Stimulated activated CD8-positive, alpha-beta memory T cell treated with anti-CD3 and anti-CD28 coated beads, Interleukin-4, amount 100 ng/mL, for 1 hour (primary cell): ENCODE measurements at places on chromosomes 3 and 15.
A peak's percentile ranks its signal among the peaks of the same experiment; 100 is the strongest.

DNA sequence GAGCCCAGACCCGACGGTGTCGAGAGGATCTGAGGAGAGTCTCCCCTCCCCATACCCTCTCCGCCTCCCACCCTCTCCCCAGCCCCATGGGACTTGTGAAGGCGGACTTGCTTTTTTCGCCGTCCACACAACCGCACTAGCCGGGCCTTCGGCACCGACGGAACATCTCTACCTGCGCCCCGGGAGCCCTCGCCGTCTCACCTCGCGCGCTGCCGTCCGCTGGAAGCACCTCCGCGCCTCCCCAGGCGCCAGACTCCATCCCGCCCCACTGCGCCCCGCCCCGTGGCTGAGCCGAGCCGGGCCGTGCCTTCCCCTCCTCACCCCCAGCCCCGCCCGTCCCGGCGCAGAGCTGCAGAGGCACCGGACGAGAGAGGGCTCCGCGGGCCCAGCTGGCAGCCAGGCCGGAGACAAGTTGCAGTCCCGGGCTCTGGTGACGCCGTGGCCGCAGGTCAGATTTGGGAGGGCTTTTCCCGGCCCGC lies at the start of the genes DUOX1 and DUOXA1:
DUOX1 (plus strand) TSS at position 344 of the 479 bp plus-strand sequence. CDS start 1,973 bp downstream, outside the sequence.
DUOXA1 (minus strand) TSS at position 229 of the 479 bp plus-strand sequence. CDS start 6,865 bp downstream, outside the sequence.
- no peak for DNase-seq

DNA sequence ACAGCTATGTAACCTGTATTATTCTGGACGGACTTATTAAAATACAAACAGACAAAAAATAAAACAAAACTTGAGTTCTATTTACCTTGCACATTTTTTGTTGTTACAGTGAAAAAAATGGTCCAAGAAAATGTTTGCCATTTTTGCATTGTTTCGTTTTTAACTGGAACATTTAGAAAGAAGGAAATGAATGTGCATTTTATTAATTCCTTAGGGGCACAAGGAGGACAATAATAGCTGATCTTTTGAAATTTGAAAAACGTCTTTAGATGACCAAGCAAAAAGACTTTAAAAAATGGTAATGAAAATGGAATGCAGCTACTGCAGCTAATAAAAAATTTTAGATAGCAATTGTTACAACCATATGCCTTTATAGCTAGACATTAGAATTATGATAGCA lies 17.1 kb downstream of the LMOD3 start:
- DNase-seq: no peak

DNA sequence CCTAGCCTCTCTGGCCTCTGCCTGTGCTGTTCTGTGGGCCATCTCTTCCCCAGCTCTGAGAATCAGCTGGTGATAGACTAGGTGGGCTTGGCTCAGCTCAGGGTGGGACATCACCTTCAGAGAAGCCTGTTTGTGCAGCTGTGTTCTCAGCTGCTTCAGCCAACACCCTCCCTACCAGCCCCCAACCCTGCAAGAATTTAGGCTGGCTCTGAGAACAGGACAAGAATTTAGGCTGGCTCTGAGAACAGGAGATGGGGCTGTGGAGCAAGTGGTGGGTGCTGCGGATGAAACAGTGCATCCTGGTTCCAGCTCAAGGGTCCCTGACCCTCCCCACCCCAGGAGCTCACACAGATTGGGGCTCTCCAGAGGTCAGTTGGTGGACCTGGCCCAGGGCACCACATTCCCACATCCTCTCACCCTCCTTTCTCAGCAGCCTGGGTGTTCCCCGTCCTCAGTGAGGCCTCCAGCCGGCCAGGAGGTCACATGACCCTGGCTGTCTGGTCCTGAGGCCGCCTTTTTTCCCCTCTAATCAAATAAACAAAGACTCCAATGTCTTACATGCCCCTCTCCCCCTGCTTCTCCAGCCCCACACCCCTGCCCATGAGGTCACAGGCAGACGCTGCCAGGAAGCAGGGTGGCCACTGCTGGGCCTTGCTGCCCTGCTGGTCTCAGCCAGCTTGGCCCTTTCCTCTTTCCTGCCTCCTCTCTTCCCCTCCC lies 14.9 kb downstream of the PLEKHO2 start:
- DNase-seq: no peak

DNA sequence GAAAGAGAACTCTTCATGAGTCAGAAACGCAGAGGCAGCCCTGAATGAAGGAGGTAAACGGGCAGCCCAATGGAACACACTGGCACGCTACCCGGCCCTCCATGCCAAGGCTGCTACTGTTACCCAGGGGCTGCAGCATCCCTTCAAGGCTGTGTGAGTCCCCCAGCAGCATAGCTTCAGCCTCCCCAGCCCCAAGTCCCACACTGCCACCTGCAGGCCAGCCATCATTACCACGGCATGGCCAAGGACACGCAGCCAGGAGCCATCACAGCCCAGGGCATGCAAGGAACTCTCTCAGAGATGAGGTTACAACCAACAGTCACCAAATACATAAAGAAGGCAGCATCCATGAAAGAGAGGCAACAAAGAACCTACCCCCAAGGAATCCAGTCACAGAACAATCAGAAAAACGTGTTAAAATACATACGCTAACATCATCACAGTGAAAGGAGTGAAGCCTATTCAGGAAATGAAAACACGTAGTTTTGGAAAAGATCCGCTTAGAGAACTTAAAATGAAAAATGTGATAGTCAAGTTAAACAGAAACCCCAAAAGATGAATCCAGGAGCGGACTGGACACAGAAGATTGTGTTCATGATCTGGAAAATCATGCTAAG lies 22.4 kb downstream of the PLA2G4F start:
- peak; percentile 15 for DNase-seq

GRCh38 chr3:188827103-188827502 lies 344.7 kb upstream of the TPRG1 start:
- no peak for DNase-seq

GRCh38 chr3:21620511-21621155 lies 130.4 kb downstream of the ZNF385D start:
- no peak for DNase-seq

GRCh38 chr3:24810881-24811280 lies 316.2 kb upstream of the THRB start:
- no peak for DNase-seq

DNA sequence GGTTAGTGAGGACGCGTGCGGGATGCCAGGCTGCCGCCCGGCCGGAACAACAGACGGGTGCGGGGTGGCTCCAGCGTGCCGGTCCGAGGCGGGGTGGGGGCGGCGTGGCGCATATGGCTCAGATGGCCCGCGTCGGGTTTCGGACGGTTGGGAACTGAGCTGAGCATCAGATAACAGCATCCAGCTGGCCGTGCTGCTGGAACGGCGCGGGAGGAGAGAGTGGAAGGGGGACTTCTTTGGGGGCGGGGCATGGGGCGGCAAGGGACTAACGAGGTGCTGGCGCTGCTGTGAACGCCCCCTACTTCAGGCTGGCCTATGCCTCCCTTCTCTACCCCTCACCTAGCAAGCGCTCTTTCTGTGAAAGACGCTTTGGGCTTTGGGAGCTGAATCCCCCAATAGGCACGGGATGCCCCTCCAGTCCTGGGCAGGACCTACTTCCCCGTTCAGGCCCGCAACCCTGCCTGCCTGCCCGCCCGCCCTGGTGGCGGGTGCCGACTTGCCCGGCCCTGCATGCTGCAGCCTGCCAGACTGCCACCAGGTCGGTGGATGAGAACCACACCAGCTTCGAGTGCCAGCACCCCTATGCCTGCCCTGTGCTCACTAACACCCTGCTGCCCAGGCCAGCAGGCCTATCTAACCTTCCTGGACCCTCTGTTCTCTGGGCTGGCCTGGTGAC lies 542 bp downstream of the INKA1 start:
- DNase-seq: no peak

DNA sequence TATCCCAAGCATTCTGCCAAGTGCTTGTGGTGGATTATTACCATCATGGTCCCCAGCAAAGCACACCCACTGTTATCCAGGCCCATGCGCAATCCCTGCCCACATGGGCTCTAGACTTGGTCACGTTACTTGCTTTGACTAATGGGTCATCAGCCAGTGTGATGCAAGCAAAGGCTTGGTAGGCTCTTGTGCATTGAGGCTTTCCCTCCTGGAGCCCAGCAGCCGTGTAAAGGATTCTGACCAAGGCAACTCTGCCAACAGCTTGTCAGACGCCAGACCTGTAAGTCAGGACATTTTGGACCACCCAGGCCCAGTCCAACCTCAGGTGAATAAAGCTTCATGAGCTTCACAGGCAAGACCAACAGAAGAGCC lies 93.9 kb downstream of the ABHD5 start:
- DNase-seq: no peak

- no peak for DNase-seq
Measured at GRCh38 chr3:184480831-184481230, 80.8 kb upstream of the EPHB3 start.

DNA sequence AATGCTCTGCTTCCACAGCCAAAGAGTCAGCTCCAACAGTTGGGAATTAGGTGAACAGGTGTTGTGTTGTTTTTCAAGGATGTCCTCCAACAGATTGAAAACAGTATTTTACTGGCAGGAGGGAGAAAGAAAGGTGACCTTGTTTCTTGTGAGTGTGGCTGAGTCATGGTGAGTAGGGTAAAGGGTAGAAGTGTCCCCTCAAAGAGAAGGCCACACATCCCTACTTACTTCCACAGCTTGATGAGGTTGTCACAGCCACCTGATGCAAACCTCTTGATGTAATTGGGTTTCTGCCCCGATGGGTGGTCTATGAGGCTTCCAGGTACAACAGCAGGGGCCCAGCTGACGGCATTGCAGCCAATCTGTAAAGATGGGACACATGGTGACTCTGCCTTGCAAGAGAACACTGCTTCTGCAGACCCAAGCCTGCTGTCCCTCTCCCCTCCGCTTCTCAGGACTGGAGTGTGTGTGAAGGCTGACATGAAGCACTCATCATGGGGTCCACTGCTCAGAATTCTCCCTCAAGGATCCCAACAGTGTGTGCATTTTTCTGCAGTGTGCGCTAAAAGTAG lies 12.7 kb upstream of the GHRL start:
- DNase-seq: no peak

- no peak for DNase-seq
Measured at GRCh38 chr3:109355625-109356441, 18.5 kb upstream of the DPPA4 start.

DNA sequence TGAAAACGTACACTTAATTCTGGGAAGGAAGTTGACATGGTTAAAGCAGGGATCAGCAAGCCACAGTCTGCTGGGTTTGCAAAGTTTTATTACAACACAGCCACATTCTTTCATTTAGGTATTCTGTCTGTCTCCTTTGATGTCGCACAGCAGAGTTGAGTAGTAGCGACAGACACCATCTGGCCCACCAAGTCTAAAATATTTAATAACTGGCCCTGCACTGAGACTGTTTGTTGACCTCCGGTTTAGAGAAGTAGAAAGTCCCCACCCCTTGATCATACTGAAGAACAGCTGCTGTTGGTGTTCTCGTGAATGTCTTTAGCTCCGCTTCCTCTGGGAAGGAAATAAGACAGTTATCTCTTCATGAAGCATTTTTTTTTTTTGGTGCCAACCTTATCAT lies 66.2 kb downstream of the MCTP2 start:
- DNase-seq: no peak

DNA sequence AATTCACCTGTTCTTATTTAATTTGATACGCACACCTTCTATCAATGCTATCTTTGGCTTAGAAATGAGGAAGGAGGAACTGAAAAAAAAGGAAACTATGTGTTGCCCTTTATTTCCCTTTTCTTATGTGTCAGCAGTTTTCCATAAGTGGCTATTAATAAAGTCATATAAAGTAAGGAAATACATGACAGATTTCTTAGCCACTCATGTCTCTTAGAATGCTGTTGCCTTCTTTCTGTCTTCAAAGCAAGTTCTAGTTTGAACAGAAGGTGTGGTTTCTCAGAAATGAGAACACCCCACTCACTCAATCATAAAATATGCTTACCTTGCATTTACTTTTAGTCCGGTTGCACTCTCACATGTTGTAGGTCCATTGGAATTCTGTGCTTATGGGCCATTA lies 640.5 kb upstream of the GRM7 start:
- no peak for DNase-seq

DNA sequence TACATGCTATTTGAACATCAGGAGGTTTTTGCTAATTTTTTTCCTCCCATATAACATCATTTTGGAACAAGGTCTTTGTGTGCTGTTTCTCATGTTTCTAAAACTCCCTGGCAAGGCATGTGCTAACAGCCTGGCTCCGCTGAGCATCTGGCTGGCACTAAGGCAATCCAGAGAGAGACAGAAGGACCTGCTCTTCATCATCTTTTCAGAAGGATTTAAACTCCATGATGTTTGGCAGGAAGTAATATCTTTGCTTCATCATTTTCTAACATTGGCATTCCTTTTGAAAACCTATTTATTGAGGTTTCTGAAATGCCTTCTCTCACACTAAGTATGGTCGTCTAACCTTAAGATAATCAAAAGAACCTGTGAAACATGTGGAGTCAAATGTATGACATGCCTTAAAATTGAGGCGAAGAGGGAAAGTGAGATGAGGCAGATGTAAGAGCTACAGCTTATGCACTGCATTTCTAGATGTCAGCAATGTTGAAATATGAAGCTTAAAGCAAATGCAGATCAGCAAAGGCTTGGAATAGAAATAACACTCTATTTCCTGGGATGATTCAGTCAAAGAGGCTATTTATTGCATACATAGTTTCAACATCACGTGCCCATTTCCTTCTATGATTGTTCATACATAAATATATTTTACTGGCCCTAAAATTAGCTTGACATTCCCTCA lies 592.0 kb downstream of the ZNF385D start:
- DNase-seq: no peak
